Spinal cord (tissue), 10 donors: ENCODE measurements at places on chromosomes 2 and 18. TPM values are rescaled to one million over a fixed set of nuclear protein-coding genes. Genes with fewer than 3 reads are reported as not detected.

Gene MARCHF4
- total RNA-seq, result 8.2 TPM

Gene FAM124B
- 6.8 TPM for total RNA-seq

Gene USP37
- 16.5 TPM for total RNA-seq

Gene CYP20A1
- total RNA-seq, result 38.1 TPM

Gene RAD51AP2
- 0.22 TPM for total RNA-seq

Gene CFAP221
- 15.3 TPM for total RNA-seq

Gene CWC22
- total RNA-seq, result 27.2 TPM

Gene FMNL2
- 150 TPM for total RNA-seq

Gene C2orf78
- not detected for total RNA-seq

Gene RND3
- 62.7 TPM for total RNA-seq
